ENCODE measurements at places on chromosomes 6 and 20. TPM values are rescaled to one million over a fixed set of nuclear protein-coding genes. Genes with fewer than 3 reads are reported as not detected.

The BPIFB6 gene
- not detected for total RNA-seq

- DNase-seq = no peak
Measured at GRCh38 chr6:25477006-25477590, 174.9 kb upstream of the SCGN start.

DNA sequence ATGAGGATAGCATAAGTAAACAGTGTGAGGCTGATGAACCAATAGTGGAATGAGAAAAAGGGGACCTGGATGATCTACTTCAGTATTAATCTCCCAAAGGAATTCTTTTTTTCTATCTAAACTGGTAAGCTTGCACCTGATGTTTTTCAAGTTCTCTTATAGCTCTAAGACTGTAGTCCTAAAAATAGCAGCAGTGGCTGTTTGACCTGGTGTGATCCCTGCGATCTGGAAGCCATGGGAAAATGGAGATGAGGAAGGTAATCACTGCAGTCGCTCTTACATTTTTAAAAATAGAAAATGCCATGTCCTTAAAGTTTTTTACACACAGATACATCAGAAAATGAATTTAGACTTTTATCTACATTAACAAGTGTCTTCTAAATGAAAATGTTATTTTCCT lies 926.4 kb upstream of the SLC35B3 start:
- DNase-seq = no peak

The FLRT3 gene
- 77.7 TPM for total RNA-seq

The CEBPB gene
- total RNA-seq = 59.3 TPM

DNA sequence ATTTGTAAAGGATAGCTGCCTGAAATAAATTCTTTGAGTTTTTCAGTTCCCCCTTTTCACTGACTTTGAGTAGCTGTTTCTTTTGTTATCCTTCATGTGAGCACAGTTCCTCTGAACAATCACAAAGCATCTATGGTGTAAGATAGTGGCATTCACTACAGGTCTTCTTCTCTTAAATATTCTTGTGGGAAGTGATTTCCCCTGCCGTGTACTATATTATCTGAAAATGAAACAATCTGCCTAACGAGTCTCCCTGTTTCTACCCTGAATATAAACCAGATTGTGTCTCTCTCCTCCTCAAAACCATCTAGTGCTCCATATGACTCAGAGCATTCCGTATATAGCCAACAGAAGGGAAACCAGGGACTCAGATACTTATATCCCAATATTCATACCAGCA lies 380.1 kb upstream of the SOX4 start:
- no peak for DNase-seq

DNA sequence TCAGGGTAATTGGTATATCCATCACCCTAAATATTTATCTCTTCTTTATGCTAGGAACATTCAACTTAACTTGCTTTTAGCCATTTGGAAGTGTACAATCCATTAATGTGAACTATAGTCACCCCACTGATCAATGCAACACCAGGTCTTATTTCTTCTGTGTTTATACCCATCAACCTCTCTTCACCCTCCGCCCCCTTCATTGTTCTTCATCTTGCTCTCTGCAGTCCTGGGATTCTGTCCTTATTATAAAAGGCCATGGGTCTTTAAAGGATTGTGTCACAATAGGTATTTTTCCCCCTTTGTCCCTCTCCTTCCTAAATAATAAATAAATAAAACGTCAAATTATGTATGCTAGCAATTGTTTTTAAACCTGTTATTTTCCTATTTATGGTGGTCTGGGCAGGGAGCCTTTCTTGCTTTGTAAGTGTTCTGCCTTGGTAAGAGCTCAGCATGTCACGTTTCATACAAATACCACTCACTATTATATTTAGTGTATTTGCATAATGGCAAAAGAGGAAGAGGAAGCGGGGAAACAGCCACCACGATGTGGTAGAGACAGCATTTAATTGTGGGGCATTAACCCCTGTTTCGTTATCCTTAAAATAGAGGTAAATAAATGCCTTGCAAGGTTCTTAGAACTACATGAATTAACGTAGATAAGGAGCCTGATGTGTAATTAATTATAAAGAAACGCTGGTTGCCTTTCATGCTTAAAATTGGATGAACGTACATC lies 1.9 kb downstream of the ABRACL start:
- DNase-seq = no peak

The FERMT1 gene
- 41.8 TPM for total RNA-seq

The FAM135A gene
- total RNA-seq = 33.7 TPM

The RFX6 gene
- total RNA-seq = not detected

The SNAI1 gene
- 5.8 TPM for total RNA-seq

The ZNF311 gene
- 3.2 TPM for total RNA-seq

The VPS16 gene
- total RNA-seq = 38.0 TPM

DNA sequence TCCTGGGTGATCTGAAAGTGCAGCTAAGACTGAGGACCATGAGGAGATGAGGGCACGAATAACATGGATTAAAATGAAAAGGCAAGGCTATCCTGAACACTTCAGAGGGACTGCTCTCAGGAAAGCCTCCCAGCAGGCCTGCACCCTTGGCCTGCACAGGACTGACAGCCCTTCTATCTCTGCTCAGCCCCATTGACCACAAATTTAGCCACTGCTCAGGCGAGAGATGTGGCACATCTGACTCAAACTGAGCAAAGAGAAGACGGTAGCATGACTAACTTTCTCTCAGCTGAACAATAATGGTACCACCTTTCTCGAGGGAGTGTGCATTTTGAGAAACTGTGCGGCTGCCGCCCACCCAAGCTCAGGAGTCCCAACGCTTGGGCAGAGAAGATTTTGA lies 257.5 kb downstream of the ADGB start:
- DNase-seq = no peak

- no peak for DNase-seq
Measured at GRCh38 chr6:37004044-37004980, 1.1 kb upstream of the FGD2 start.

The THBS2 gene
- 65.8 TPM for total RNA-seq

- DNase-seq = no peak
Measured at GRCh38 chr6:4354181-4354580, 218.8 kb upstream of the ECI2 start.

DNA sequence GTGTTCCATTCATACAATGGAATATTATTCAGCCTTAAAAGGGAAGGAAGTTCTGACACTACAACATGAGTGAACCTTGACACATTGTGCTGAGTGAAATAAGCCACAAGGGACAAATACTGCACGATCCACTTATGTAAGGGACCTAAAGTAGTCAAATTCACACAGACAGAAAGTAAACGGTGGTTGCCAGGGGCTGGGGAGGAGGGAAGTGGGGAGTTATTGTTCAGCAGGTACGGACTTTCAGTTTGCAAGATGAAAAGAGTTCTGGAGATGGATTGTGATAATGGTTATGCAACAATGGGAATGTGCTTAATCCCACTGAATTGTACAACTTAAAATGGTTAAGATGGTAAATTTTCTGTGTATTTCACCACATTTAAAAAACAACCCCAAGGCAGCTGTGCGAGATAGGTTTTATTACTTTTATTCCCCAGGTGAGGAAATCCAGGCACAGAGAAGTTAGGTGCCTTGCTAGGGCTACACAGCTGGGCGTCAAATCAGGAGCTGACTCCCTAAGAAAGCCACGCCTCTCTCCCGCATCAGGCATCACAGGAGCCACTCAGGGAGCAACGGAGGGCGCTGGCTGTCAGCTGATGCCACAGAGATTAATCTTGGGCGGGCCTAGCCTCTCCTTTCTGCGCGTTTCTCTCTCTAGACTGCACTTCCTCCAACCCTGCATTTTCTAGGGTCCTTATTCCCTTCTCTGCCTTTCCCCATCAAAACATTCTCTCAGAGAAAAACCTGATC lies 9.3 kb upstream of the TRAF3IP2 start:
- no peak for DNase-seq

The LY86 gene
- total RNA-seq = 1.8 TPM

GRCh38 chr6:104404377-104404776 lies 455.3 kb downstream of the HACE1 start:
- no peak for DNase-seq

The SYCP2L gene
- total RNA-seq = 0.26 TPM

DNA sequence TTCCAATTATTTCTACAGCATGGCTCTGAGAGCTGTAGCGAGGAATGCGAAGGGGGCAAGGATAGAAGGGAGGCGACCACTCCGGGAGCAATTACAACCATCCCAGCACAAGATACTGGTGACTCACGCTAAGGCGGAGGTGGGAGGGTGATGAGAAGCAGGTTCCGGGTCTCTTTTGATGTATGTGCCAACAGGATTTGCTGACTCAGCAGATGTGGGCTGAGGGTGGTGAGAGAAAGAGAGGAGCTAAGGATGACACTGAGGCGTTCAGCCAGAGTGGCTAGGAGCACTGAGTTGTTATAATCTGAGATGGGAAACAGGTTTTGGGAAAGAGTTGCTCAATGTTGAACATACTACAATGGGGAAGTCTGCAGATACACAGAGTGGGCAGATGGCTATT lies 9.3 kb upstream of the TXNDC5 start:
- DNase-seq = no peak

GRCh38 chr20:18032977-18033892 lies 24.5 kb downstream of the OVOL2 start:
- DNase-seq = no peak

DNA sequence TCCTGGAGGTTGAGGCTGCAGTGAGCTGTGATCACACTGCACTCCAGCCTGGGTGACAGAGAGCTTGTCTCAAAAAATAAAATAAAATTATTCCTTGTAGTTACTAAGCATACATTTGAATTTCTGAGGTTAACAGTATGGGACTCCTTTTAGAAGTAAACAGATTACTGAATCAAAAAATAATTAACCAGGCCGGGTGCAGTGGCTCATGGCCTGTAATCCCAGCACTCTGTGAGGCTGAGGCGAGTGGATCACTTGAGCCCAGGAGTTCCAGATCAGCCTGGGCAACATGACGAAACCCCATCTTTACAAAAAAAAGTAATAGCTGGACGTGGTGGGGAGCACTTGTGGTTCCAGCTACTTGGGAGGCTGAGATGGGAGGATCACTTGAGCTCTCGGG lies 22.1 kb upstream of the EEF1A1 start:
- no peak for DNase-seq

The NNAT gene
- total RNA-seq = 0.52 TPM

DNA sequence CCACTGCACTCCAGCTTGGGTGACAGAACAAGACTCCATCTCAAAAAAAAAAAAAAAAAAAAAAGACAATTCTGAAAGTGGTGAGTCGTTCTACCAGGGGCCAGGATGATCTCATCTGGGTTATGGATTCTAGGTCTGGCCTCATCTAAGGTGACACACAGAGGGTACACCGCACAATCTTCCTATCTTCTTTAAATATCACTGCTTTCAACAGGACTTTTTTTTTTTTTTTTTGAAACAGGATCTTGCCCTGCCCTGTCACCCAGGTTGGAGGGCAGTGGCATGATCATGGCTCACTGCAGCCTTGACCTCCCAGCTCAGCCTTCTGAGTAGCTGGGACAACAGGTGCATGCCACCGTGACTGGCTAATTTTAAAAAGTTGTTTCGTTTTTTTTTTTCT lies 67.7 kb downstream of the SLC16A10 start:
- no peak for DNase-seq

DNA sequence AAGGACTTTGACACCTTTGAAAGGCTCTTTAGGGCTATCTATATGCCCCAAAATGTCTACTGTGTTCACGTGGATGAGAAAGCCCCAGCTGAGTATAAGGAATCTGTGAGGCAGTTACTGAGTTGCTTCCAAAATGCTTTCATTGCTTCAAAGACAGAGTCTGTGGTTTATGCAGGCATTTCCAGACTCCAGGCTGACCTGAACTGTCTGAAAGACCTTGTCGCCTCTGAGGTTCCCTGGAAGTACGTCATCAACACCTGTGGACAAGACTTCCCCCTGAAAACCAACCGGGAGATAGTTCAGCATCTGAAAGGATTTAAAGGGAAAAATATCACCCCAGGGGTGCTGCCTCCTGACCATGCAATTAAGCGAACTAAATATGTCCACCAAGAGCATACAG lies 65.2 kb downstream of the GCNT2 start:
- no peak for DNase-seq

DNA sequence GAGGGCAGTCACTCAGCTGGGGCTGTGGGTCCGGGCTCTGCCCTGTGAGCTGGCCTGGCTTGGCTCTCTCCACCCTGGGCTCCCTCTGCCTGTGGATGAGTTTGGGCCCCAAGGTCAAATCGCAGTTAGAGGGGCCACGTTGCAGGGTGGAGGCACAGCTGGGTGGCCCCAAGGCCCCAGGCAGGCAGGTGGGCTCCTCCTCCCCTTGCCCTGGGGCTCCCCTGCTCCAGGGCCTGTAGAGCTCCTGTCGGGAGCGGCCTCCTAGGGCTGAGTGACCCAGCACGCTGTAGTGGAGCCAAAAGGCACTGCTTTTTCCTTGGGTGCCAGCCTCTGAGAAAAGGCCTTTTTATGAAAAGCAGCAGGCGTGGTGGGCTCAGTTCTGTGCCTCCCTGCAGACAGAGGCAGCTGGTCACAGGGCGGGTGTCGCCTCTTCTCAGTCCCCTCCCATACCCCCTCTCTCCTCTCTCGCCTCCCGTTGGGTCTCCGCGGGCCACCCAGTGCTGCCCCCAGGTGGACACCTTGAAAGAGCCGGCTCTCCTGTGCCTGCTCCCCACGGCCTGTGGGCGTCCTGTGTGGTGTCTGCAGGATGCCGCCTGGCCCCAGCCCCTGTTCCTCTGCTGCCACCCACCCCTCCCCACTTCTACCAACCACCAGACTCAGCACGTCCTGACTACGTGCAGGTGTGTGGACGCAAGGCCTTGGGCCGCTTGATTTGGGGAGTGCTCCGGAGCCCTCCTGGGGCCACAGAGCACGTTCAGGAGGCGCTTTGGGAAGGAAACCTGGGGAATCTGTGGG lies 13.2 kb downstream of the SS18L1 start:
- no peak for DNase-seq

- no peak for DNase-seq
Measured at GRCh38 chr6:118876814-118877213, 17.1 kb upstream of the ASF1A start.

DNA sequence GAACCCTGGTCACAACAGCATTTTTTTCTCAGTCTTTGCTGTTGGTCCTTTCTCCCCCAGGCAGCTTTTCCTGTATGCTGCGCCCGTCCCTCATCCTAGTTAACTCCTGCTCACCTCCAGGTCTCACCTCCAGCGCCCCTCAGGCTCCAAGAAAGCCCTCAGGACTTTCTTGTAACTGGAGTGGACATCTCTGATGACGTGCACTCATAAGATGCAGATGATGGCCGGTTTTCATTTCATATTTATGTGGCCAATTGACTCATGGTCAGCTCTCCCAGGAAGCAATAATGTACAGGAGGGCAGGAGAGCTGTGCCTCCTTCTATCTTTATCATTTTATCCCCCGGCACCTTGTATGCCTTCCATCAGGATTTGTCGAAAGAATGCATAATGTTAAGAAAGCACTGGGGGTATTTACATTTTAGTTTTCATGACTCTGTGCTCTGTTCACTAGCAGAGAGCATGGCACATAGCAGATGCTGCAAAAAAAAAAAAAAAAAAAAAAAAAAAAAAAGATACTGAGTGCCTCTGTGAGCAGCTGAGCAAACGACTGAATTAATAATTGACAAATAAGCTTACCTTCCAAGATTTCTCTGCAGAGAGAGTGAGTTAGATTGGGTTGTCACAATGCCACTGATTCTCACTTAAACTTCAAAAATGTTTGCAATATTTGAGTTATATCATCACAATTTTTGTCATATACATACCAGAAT lies 170.2 kb downstream of the DOK5 start:
- DNase-seq = no peak

Measured in ureter (tissue), 1 donor.